Occipital lobe (tissue), 3 donors: ENCODE measurements at places on chromosomes 6 and 20. TPM values are rescaled to one million over a fixed set of nuclear protein-coding genes. Genes with fewer than 3 reads are reported as not detected.

The SYNE1 gene
- 316 TPM for total RNA-seq

The PERP gene
- total RNA-seq = 1.4 TPM

The IMPG1 gene
- not detected for total RNA-seq

The SIRPD gene
- not detected for total RNA-seq

The C6orf58 gene
- total RNA-seq = 1.4 TPM

The EBF4 gene
- 10.5 TPM for total RNA-seq
